ENCODE measurements at places on chromosomes 5 and 9.

DNA sequence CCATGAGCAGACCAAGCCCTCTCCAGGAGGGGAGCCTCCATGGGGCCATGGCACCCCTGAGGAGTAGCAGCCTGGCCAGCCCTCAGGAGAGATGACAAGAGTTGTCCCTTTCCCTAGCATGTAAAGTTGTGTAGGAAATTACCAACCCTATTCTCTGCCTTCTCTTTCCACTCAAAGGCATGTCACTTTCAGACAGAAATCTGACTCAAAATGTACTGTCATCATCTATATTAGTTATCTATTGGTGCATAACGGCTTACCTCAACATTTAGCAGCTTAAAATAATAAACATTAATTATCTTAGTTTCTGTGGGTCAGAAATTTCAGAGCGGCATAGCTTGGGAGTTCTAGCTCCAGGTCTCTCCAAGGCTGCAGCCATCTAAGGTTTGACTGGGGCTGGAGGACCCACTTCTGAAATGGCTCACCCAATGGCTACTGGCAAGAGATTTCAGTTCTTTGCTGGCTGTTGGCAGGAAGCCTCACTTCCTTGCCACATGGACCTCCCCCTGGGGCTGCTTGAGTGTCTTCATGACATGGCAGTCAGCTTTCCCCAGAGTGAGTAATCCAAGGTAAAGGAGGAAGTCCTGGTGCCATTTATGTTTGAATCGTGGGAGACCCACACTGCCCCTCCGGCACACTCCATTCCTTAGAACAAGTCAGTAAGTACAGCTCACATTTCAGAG, 632.3 kb downstream of the CCDC171 start:
- no peak for DNase-seq

- DNase-seq: no peak
These were observed 31.9 kb upstream of the JADE2 start for GRCh38 chr5:134493461-134494055.

GRCh38 chr5:75648712-75649111, 37.5 kb downstream of the ANKDD1B start:
- no peak for DNase-seq

- DNase-seq: no peak
These were observed 9.6 kb downstream of the LAMC3 start for GRCh38 chr9:131018621-131019020.

GRCh38 chr9:126301985-126302603, 24.5 kb upstream of the MVB12B start:
- peak; percentile 27 for DNase-seq

GRCh38 chr9:17556935-17557334, 21.9 kb upstream of the SH3GL2 start:
- DNase-seq: no peak

GRCh38 chr9:99287641-99288040, 65.6 kb downstream of the SEC61B start:
- no peak for DNase-seq

DNA sequence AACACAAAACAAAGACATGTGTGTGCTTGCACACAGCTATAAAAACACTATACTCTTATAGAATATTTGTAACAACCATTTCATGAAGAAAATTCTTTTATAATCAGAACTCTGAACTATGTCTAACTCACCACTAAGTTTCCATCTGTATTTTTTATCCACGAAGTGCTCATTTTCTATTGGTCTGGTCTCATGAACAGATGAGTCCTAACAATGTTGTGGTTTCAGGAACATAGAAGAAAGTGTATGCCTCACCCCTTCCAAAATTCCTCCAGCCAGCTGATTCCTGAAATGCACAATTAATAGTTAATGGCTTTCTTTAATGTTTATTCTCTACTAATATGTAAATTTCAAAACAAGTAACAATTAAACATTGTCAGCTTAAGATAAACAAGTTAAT, 325.3 kb upstream of the GRAMD2B start:
- DNase-seq: no peak

DNA sequence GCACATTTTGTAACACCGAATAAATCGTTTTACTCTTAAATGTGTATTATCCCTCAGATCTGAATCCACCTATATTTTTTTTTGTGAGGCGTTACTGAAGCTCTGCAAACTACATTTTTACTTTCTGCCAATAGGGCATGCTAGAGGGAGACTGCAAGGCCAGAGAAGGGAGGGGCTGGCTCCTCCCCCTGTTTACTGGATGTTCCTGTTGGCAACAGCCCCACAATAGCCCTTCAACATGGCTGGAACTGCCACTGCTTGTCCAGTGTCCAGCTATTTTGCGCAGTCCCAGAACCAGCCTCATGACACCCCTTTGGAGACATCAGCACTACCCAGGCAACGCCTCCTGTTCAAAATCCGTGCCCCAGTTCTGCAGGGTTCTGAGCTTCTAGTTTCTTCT, 85.4 kb upstream of the MIER3 start:
- no peak for DNase-seq

GRCh38 chr5:158812408-158812807, 287.3 kb downstream of the EBF1 start:
- peak; percentile 45 for DNase-seq

DNA sequence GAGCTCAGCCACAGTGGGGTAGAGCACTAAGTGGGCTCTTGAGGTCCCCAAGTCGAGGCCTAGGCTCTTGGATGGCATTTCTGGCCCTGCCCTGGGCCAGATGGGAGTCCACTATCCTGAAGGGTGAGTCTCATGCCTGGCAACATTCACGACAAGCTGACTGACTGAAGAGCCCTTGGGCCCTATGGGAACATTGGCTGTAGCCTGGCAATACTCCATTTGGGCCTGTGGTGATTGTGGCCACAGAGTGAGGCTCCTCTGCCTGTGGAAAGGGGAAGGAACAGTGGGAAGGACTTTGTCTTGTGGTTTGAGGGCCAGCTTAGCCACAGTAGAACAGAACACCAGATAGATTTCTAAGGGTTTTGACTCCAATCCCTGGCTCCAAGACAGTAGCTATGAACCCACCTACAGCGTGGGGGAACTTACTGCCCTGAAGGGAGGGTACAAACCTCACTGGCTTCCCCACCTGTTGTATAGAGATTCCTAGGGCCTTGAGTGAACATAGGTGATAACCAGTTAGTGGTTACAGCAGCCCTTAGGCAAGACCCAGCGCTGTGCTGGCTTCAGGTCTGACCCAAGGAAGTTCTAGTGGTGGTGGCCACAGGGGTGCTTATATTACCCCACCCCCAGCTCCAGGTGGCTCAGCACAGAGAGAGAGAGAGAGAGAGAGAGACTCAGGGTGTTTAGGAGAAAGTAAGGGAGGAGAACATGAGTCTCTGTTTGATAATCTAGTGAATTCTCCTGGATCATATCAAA, 72.4 kb downstream of the KIAA0825 start:
- DNase-seq: no peak

DNA sequence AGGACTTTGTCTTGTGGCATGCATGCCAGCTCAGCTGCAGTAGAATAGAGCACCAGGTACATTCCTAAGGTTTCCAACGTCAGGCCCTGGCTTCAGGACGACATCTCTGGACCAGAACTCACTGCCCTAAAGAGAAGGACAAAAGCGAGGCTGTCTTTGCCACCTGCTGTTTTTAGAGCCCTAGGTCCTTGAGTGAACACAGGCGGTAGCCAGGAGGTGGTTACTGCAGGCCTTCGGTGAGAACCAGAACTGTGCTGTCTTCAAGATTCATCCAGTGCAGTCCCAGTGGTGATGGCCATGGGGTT, 288.9 kb upstream of the CDH18 start:
- no peak for DNase-seq

- peak; percentile 45 for DNase-seq
These were observed 705.4 kb upstream of the RIOK2 start for GRCh38 chr5:97888439-97888838.

DNA sequence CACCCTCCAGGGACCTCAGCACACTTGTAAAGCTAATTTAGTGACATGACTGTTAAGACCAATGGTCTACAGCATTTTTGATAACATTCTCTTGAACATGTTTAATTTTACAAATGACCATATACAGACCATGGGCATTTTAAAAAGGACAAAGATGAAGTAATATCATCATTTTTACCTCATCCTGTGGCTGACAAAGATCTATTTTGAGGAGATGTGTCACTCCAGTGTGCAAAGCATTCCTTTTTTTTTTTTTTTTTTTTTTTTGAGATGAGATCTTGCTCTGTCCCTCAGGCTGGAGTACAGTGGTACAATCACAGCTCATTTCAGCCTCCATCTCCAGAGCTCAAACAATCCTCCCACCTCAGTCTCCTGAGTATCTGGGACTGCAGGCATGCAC, 118.2 kb upstream of the TBC1D2 start:
- no peak for DNase-seq

- no peak for DNase-seq
These were observed 57.8 kb upstream of the TRPM3 start for GRCh38 chr9:71179183-71179582.

- DNase-seq: no peak
These were observed 4.1 kb upstream of the KCNMB1 start for GRCh38 chr5:170393235-170393634.

- DNase-seq: no peak
These were observed 19.9 kb downstream of the NOTCH1 start for GRCh38 chr9:136525841-136526499.

DNA sequence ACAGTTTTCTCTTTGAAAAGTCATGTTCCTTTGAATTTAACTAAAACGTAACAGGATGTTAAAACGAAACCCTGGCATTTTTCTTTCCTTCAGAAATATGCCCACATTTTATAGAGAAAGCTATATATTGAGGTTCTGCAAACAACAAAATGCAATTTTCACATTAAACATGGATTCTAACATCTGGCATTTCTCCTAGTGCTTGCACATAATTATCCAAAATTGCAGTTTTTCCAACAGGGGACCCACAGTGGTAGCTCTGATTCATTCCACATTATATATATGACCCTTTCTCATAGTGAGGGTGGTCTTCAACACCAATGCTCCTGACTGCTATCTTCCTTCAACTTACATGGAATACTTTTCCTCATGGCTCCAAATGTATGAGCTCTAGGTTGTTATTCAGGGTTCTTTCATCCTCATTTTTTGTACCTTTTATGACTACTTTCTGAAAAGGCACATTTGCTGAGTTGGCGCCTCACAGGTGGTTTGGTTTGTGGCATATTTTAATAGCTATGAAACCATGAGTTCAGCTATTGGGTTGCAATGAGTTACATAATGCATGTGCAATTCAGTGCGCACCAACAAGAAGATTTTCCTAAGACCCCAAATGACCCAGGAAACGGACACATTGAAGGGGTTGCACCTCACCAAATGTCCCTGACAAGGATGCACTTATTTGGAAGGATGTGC, 551.7 kb downstream of the RAB3C start:
- DNase-seq: no peak

GRCh38 chr5:157286761-157287211, 20.9 kb downstream of the CYFIP2 start:
- no peak for DNase-seq

- DNase-seq: no peak
These were observed 1.3 kb downstream of the SEMA6A start for GRCh38 chr5:116573279-116573701.

- no peak for DNase-seq
These were observed 3.0 kb upstream of the PROB1 start for GRCh38 chr5:139397921-139398320.

- no peak for DNase-seq
These were observed 170.7 kb upstream of the IRX1 start for GRCh38 chr5:3424946-3425345.

GRCh38 chr5:67896930-67897313, 318.6 kb upstream of the PIK3R1 start:
- DNase-seq: no peak

DNA sequence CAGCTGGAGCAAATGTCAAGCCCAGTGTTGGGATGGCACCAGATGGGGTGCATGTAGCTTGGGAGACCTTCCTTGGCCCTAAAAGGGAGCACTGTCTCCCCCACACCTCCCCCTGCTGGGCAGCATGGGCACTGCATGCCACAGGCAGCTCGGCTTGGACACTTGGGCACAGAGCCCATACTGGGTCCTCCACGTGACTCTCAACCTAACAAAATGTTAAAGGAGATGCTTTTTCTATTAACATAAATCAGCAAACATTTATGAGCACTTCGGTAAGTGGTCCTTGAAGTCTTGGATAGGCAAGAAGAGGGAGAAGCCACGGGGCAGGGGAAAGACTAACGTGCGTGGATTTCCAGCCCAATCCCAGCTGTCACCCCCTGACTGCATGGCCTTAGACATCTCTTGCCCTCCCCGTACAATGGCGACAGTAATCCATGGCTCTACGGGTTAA, 23.9 kb upstream of the MAPK9 start:
- DNase-seq: peak; percentile 40

DNA sequence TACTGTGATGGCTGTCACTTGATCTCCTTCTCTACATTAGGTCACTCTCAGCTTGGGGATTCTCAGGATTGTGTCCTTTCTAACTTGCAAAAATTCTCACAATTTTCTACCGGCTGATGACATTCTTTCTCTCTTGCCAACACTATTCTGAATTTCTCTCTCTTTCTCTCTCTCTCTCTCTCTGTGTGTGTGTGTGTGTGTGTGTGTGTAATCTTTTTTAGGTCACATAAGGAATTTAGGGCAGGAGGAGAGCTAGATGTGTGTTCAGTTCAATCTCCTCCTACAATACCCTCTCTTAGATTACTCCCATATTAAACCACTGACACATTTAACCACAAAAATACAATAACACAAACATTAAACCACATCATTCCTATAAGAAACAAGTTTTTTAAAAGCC, 242.3 kb upstream of the NREP start:
- no peak for DNase-seq

DNA sequence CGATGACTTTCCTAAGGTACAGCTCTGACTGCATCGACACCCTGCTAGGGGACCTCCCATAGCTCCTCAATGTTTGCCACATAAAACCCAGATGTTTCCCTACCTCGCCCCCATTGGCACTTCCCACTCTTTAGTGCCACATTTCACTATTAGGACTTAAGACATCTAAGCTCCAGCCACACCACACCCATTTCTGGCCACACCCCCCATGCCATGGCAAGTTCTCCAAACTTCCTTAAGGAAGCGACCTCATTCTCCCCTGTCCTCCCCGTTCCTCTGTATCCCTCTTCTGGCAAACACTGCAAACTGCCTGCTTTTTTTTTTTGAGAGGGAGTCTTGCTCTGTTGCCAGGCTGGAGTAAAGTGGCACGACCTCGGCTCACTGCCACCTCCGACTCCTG, 62.9 kb downstream of the USP20 start:
- DNase-seq: no peak

- no peak for DNase-seq
These were observed 21.0 kb downstream of the PAEP start for GRCh38 chr9:135582541-135582940.

- DNase-seq: no peak
These were observed 2.3 kb downstream of the CNOT8 start for GRCh38 chr5:154860765-154861164.

DNA sequence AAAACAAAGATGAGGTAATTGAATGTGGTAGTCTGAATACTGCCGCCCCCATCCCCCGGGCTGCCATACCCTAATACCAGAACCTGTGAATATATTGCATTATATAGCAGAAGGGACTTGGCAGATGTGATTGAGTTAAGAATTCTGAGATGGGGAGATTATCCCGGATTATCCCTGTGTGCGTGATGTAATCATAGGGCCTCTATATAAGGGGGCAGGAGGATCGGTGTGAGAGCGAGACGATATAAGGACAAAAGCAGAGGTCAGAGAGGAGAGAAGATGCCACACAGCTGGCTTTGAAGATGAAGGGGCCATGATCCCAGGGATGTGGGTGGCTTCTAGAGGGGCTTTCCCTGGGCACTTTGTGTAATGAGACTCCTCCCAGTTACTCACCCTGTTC, 101.7 kb upstream of the TLE1 start:
- DNase-seq: no peak
